ENCODE measurements at places on chromosomes 11 and 22.
A peak's percentile ranks its signal among the peaks of the same experiment; 100 is the strongest.

GRCh38 chr11:65487467-65488272 is 11.2 kb upstream of the MALAT1 start:
- peak; percentile 96 for DNase-seq

DNA sequence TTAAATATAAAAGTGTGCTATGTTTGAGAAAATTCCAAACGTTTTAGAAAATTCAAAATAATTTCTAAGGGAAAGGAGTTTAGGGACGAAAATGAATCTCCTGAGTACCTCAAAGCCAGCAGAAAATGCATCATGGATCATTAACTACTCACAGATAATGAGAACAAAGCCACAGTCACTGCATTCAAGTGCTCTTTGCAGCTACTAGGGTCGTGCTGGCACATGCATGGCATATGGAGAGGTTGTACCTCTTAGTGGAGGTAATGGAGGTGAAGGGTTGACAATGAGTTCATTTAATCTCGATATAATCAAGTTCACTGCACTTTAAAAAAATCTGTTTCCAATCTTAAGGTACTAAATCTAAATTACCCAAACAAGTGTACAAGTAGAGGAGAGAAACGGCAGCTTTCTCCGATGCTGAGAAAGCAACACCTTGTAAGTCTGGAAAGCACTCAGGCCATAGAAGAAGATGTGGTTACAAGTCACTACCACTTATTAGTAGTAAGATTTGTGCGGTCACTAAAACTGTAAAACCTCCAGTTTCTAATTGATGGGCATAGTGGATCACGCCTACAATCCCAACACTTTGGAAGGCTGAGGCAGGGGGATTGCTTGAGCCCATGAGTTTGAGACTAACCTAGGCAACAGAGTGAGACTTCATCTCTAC is 261.1 kb upstream of the ANO3 start:
- DNase-seq = no peak

DNA sequence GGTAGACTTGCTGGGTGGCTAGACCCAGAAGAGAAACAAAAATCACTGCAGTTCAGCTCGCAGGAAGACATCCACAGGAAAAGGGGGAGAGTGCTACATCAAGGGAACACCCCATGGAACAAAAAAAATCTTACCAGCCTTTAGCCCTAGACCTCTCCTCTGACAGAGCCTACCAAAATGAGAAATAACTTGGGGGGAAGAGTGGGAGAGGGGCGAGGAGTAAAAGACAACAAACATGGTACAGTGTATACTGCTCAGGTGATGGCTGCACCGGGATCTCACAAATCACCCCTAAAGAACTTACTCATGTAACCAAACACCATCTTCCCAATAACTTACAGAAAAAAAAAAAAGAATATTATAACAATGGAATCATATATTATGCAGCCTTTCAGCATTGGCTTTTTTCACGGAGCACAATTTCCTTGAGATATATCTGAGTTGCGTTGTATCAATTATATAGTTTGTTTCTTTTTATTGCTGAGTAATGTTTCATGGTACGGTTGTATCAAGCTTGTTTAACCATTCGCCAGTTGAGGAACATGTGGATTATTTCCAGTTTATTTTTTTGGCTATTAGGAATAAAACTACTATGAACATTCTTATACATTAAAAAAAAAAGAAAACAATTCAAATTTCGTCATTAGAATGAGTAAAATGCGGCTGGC is 90.9 kb downstream of the ZNF280B start:
- DNase-seq = no peak

- no peak for DNase-seq
These were observed 606 bp downstream of the RASSF7 start for GRCh38 chr11:561148-562003.

DNA sequence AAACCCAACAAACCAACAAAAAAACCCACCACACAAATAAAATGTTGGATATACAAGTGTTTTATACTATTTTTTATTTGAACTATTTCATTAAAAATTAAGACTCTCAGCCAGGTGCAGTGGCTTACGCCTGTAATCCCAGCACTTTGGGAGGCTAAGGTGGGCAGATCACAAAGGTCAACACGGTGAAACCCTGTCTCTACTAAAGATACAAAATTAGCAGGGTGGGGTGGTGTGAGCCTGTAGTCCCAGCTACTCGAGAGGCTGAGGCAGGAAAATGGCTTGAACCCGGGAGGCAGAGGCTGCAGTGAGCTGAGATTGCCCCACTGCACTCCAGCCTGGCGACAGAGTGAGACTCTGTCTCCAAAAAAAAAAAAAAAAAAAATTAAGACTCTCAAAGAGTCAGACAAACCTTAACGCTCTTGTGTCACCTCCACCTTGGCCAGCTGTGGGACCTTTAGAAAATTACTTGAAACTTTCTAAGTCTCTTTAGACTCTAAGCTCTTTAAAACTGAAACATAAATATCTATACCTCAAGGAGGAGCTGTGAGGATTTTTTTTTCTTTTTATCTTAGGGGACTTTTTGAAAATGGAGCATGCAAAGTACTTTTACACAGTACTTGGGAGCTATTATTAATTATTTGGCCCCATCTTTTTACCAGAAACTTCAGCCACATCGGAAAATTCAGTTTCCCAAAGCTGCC is 68.4 kb upstream of the CLNS1A start:
- no peak for DNase-seq

DNA sequence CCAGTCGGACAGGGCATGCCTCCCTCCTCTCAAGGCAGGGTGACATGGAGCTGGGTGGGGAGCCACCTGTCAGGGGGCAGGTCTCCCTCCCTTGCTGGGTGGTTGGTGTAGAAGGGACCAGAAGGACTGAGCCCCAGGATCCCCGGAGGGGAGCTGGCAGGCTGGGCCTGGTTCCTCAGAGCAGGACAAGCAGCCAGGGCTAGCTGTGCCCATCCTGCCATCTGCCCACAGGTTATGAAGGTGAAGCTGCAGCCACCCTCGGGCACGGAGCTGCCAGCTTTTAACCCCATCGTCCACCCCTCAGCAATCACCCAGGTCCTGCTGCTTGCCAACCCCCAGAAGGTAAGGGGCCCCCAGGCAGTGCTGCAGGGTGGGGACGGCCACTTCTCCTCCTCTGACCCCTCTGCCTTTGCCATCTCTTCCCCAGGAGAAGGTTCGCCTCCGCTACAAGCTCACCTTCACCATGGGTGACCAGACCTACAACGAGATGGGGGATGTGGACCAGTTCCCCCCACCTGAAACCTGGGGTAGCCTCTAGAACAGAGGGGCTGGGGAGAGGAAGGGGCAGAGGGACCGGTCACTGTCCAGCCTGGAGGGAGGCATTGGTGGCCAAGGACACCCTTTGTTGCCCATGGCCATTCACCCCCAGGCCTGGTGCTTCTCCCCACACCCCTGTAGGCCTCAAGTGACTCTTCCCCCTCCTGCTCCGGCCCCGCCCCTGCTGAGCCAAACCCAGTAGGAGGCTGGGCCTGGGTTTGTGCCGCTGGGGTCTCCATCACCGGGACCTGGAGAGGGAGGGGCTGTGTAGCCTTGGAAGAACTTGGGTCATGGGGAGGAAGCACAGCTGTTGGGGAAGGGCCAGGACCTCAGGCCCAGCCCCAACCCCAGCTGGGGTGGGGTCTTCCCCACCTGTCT is 7.0 kb upstream of the SH3BP1 start:
- no peak for DNase-seq

- DNase-seq = no peak
These were observed 34.3 kb upstream of the CELSR1 start for GRCh38 chr22:46571642-46572250.

DNA sequence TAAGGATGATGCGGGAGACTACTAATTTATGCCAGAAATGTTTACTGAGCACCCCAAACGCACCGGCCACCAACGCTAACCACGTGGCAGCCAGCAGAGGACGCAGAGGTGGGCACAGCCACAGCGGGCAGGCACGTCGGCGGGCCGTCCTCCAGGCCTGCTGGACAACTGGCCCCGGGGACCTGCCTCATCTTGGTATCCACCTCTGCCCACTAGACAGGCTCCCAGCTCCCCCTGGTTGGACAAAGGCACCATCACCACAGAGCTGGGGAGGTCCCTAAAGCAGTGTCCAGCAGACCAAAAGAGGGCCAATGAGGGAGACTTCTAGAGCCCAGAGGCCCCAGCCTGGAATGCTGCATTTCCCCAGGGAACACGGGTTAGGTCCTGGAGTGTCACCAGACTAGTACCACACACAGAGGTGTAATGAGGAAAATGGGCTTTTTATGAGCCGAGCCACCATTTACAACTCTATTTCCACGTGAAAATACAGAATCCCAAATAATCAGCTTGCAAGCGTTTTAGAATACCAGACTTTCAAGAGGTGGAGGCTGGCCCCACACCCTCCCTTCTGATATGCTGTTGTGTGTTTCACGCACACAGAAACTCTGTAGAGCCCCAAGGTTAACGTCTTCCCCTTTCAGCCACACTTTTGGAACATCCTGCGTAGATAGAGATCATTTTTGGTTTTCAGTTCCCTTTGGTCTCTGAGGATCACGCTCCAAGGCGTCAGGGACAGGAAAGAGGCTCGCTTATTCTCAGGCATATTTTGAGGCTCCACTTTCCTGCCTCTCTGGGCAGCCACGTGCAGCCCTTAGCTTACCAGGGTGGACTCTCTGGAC is 23.7 kb upstream of the BID start:
- DNase-seq = no peak

- DNase-seq = no peak
These were observed 20.5 kb downstream of the PGM2L1 start for GRCh38 chr11:74377689-74378088.

DNA sequence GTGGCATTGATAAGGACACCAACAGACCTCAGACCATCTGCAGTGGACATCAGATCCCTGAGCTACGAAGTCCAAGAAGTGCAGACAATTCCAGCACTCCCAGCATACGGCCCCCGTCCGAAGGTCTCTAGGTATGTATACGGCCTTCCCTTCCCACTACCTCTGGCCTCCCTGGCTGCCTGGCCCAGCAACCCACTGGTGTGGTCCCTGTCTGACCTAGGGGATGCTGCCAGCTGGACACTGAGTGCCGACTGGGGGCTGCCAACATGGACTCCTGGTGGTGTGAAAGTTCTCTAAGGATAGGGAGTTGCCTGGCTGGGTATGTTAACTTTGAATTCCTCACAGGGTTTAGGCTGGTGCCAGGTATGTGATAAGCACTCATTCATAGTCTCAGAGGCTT is 17.5 kb upstream of the TEF start:
- DNase-seq = no peak

- no peak for DNase-seq
These were observed 66.9 kb upstream of the SESN3 start for GRCh38 chr11:95297680-95298452.

DNA sequence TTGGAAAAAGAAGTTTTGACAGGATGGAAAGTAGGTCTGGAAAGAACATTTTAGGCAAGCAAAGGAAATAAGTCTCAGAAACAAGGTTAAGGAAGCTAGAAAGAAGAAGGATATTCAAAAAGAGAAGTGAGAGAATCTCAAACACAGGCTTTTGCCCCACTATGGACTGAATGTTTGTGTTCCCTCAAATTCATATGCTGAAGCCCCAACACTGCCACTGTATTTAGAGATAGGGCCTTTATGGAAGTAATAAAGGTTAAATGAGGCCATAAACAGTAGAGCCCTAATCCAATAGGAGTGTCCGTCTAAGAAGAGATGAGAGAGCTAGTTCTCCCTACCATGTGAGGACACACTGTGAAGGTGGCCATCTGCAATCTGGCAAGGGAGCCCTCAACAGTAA is 20.6 kb upstream of the RPS13 start:
- no peak for DNase-seq

DNA sequence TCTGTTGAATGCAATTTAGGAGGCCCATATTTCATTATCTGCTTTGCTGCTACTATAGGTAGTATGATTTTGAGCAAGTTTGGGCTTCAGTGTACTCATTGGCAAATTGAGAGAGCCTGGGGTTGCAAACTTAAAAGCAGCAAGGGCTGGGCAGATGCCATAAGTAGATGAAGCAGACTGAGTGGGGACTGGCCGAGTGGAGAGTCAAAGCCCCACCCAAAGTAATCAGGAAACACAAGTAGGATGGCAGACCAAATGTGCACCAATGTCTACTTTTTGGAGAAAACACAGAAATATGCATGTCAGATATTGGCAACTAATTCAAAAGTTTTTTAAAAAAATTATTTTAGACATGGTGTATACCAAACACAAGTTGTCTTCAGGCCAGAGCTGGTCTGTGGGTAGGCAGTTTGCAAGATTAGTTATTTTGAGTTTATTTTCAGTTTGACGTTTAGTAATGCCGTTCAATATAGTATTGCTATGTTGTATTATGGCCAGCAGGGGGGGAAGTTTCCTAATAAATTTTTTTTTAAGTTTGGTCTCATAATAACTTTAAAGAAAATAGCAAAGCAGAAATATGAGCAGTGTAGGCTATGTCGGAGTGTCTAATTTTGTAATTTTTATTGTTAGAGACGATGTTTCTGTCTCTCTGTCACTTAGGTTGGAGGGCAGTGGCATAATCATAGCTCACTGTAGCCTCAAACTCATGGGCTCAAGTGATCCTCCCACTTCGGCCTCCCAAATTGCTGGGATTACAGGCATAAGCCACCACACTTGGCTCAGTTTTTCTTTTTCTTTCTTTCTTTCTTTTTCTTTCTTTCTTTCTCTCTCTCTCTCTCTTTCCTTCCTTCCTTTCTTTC is 105.1 kb downstream of the HIPK3 start:
- peak; percentile 15 for DNase-seq

GRCh38 chr22:50228366-50228765 is 16.5 kb downstream of the TUBGCP6 start:
- DNase-seq = no peak

GRCh38 chr22:28241656-28242290 is 322.7 kb upstream of the PITPNB start:
- DNase-seq = no peak

All from NCI-H460 (cell line).